ENCODE measurements at places on chromosomes 1 and 21.
A peak's percentile ranks its signal among the peaks of the same experiment; 100 is the strongest.

- no peak for DNase-seq
These were observed 57.0 kb upstream of the CACYBP start for GRCh38 chr1:174942547-174943255.

- no peak for DNase-seq
These were observed 18.8 kb downstream of the SLC26A9 start for GRCh38 chr1:205924460-205924790.

DNA sequence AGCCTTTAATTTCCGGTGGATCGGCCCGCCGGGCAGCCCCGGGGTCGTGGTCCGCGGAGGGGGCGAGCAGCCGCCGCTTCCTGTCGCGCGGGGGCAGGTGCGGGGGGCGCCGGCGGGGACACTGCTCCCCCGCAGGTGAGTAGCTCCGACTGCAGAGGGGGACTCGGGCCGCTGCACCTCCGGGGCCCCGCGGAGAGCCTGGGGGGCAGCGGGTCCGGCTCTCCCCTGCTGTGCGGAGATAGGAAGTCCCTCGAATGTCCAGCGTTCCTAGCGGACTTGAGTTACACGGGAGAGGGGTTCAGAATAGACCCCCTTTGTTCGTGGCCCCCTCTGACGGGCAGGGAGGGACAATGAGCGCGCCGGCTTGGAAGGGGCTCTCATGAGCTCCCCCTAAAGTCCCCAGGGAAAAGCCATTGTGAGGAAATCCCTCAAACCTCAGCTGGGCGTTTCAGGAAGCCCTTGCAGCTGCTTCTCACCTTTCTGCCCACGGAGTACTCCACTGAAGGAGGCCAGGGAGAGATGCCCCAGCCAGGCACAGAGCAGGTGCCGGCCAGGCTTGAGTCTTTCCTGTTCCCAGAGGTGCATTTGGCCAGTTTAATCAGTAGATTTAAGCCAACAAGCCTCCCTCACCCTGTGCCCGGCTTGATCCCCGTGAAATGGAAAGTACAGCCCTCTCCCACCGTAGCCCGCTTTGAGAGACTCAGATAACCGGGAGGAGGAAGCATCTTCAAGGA lies 925 bp downstream of the PDE9A start:
- DNase-seq: no peak

DNA sequence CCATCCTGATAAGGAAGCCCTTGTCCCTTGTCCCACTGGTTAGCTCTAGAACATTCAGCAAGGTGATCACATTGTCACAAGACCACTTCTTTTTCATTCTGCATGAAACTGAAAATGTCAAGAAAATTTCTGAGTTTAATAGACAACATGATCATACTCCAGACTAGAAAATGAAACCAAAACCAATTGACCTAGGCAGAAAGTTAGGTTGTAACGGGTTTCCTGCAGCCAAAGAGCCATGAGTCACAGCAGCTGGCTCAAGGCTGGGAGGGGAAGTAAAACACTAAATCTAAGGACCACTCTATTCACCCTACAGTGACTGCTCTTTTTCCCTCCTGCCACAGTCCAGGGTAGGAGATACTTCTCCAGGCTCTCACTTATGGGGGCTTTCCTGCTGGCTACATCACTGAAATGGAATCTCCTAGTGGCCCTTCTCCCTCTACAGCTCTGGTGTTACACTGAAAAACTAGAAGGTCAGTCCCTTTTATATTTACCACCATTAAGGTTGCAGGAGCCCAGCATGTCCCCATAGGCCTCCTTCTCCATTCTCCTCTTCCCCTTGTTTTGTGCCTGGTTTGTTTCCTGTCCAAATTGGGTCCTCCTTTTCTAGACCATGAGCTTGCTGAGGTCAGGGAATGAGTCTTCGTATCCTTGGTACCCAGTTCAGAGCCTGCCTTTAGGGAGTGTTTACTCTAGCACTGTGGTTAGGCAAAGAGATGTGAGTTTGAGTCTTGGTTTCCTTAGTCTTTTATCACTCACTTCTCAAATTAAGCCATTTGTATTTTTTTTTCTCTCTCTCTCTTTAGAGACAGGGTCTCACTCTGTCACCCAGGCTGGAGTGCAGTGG lies 236.5 kb upstream of the JUN start:
- peak; percentile 81 for DNase-seq

DNA sequence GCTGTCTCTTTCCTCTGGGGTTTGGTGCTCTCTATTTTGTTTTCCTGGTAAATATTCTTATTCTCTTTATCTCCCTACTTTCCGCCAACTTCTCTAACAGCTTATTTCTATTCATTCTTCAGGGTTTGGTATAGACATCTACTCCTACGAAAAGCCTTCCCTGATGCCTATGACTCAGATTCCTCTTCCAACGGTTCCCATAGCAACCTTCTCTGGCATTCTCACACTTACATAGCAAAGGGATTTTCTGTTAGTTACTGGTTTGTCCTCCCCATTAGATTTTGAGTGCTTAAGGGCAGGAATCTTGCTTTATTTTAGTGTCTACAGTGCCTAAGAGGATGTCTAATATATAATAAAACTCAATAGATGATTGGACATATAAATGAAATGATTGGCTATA lies 407.6 kb upstream of the DEPDC1 start:
- no peak for DNase-seq

DNA sequence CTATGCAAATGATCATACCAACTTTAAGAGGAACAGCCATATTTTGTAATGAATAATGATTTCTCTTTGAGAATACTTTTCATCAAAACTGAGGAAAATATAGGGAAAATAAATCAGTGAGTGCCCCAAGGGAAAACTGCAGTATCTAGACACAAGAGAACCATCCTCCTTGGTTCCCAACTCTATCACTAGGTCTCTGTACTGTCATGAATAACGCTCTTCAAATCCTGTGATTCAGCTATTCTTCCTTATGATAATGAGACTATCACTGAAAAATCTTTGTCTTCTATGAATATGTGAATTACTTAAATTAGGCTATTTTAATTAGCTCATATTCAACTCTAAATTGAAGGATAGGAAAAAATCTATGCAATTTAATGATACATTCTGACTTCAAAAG lies 2.3 kb downstream of the OR2L5 start:
- no peak for DNase-seq

DNA sequence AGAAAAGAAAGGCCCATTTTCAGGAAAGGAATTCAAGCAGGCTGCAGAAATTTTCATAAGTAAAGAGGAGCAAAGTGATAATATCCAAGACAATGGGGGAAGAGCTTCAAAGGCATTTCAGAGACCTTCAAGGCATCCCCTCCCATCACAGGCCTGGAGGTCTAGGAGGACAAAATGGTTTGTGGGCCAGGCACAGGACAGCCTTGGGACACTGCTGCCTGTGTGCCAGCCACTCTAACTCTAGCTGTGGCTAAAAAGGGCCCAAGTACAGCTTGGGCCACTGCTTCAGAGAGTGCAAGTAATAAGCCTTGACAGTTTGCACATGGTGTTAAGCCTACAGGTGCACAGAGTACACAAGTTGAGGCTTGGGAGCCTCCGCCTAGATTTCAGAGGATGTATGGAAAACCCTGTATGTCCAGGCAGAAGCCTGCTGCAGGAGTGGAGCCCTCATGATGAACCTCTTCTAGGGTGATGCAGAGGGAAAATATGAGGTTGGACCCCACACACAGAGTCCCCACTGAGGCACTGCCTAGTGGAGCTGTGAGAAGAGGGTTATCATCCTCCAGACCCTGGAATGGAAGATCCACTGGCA lies 51.8 kb upstream of the ZSWIM5 start:
- no peak for DNase-seq

DNA sequence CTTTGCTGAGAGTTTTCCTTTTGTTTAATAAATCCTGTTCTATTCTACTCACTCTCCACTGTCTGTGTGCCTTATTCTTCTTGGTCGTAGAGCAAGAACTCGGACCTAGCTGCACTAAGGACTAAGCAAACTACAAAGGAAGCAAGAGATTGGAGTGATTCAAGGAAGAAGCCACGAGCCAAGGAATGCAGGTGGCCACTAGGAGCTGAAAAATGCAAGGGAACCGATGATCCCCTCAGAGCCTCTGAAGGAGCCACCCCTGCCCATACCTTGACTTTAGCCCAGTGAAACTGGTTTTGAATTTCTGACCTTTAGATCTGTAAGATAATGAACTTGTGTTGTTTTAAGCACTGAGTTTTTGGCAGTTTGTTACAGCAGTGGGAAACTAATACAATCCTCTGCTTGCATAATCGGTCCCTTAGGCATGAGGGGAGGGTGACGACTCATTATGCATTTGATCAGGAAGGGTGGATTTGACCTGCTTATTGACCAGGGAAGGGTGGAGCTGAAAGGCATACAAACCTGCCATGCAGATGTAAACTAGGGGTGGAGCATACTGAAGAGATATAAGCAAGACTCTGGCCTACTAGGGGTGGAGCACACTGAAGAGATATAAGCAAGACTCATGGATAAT lies 6.2 kb upstream of the CA6 start:
- no peak for DNase-seq

- no peak for DNase-seq
These were observed at the start of gene FBLIM1 for GRCh38 chr1:15758343-15758931. Gene FBLIM1, plus strand, starts transcription at chr1:15758795. Its CDS starts 6,189 bp downstream, at chr1:15764984.

- peak; percentile 20 for DNase-seq
These were observed 246.1 kb upstream of the DUSP10 start for GRCh38 chr1:221987860-221988520.

GRCh38 chr1:109425391-109426280 lies 612 bp downstream of the PSMA5 start:
- DNase-seq: peak; percentile 84

DNA sequence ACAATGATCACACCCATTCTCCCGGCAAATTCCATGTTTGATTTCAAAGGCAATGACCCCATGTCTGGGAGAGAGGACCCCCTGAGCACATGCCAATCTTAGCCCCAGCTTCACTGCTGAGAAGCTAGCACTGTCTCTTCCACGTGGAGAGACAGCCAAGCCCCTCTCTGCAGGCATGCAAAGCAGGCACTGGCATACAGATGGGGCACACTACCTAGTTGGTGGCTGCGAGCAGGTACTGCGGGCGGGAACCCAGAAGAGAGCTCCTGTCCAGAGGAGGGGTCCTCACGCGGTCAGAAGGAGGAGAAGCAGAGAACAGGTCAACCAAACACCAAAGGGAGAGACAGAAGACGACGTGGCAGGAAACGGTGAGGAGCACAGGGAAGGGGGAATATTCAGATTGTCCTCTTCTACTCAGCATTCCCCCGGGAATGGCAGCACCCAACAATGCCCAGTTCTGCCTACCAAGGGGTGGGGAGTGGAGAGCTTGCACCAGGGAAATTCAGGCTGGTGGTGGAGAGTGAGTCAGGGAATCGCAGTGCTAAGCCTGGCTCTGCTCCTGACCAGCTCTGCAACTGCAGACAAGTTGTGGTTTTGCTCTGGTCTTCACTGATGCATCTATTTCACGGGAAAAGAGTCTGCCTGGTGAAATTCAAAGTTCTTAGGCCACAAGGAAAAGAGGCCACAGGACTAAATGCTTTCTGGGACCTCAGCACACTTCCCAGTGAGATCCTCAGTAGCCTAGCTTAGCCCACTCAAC lies 48.1 kb upstream of the GOLT1A start:
- DNase-seq: peak; percentile 58

DNA sequence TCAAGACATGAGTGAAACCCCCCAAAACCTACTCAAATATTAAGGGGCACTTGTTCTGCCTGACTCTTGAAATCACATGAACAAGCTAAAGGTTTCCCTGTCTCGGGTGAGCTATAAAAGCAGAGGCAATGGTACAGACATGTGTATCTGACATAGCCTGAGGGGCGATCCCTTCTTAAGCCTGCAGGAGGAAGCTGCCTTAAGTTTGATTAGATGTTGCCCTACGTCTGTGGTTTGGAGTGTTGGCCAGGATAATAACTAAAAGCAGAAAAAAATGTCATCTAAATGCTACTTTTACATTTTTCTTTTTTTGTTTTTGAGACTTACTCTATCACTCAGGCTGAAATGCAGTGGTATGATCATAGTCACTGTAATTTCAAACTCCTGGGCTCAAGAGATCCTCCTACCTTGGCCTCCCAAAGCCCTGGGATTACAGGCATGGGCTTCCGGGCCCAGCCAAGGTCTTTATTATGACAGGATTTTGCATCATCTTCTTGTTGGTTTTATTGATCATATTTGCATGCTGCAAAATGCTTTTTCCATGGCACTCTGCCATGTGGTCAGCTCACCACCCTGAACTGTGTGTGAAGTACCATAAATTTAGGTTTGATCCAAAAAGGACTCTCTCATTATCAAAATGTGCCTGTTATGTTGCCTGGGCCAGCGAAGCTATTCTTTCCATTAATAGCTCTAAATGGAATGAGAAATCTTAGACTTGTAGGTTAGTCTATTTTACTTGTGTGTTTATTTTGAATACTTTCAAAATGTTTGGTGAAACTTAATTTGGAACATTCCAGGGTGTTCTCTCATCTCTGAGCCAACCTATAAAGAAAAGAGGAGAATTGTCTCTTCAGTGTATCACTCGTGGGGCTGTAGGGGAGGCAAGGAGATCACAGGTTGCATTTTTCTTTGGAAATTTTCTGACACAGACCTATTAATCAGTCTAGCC lies 15.0 kb upstream of the HMGN1 start:
- DNase-seq: peak; percentile 56

DNA sequence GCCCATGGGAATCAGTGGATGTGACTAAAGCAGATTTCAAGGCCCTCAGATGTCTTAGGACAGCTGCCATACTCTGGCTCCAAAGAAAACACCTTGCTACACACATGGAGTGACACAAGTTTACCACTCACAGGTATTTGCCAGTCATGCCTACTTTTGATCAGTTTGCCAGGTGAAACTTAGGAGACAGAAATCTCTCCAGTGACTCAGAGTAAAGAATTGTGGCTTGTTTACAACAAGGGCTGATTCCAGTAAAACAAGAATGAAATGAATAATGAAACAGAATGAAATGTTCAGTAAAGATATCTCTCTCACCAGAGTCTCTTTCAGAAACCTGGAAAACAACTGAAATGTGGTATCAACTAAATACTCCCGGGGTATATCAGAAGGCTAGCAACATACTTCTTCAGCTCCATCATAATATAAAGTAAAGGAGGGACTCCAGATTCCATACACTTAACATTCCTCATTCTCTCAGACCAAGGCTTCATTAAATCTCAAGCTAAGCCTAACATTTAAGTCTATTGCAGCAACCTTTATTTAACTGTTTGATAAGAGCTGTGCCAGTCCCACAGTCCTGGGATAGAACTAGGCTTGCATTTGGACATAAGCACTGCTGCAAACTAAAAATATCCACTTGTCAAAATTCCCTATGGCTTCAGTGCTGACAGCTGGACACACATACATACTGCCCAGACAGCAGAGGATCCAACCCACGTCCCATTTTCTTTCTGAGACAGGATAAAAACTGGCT lies 143.3 kb downstream of the SIPA1L2 start:
- peak; percentile 11 for DNase-seq

GRCh38 chr1:211210052-211210451 lies 49.1 kb upstream of the RCOR3 start:
- DNase-seq: no peak

DNA sequence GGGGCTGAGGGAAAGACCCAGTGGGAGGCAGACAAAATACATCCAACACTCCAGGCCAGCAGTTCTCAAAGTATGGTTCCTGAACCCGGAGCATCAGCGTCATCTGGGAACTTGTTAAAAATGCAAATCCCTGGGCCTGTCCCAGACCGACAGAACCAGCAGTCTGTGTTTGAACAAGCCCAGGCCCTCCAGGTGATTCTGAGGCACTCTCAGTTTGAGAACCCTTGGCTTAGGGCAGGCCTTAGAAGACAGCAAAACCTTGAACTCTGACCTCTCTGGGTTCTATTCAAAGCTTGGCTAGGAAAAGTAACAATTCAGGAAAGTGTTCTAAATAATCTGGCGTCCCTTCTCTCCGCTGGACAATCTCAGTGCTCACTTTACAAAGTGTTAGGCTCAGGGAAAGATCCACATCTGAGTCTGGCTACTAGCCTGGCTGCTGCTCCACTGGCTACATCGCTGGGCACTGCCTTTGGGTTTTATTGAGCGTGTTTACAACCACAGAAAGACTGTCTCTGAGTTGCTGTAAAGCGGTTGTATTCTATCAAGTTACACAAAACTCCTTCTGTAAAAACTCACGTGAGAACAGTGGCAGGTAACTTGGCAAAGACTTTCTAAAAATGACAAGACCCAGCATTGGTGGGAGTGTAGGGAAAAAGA lies 166.1 kb downstream of the HIVEP3 start:
- DNase-seq: no peak
